ENCODE measurements at places on chromosomes 1 and 21.

DNA sequence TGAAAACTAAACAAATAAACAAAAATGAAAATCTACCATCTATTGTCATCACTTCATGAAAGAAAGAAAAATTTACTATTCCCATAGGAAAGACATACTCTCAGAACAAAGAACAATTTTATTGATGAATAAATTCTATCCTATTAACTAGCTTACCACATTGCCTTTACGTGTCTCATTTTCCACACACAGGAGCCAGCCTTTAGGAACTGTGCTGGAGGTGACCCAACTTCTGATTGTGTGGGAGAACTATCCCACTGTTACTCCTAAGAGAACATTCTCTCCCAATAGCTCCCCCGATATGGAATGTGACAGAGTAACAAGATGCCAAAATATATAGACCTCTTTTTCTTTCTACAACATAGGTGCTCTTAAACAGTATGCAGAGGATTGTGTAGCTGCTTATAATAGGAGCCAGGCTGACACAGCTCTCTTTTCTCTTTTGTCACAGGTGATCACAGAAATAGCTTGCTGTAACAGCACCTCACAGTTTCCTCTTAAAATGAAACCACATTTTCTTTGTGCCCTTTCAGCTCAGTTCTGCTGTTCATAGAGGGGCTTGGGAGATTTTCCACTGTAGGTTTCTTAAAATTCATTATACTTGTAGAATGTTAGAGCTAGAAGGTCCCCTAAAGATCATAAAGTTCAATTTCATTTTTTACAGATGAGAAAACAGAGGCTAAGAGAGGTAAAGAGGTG, 35.5 kb downstream of the C21orf91 start:
- no peak for DNase-seq

GRCh38 chr1:46133181-46133658, 791 bp upstream of the PIK3R3 start:
- peak; percentile 78 for DNase-seq

GRCh38 chr1:37954316-37954971, 7.6 kb upstream of the INPP5B start:
- no peak for DNase-seq

GRCh38 chr1:212013672-212014071, 21.7 kb downstream of the INTS7 start:
- DNase-seq = no peak
